ENCODE measurements at places on chromosomes 6 and 20.

- DNase-seq, result no peak
These were observed 34.6 kb upstream of the CALHM6 start for GRCh38 chr6:116426551-116426950.

DNA sequence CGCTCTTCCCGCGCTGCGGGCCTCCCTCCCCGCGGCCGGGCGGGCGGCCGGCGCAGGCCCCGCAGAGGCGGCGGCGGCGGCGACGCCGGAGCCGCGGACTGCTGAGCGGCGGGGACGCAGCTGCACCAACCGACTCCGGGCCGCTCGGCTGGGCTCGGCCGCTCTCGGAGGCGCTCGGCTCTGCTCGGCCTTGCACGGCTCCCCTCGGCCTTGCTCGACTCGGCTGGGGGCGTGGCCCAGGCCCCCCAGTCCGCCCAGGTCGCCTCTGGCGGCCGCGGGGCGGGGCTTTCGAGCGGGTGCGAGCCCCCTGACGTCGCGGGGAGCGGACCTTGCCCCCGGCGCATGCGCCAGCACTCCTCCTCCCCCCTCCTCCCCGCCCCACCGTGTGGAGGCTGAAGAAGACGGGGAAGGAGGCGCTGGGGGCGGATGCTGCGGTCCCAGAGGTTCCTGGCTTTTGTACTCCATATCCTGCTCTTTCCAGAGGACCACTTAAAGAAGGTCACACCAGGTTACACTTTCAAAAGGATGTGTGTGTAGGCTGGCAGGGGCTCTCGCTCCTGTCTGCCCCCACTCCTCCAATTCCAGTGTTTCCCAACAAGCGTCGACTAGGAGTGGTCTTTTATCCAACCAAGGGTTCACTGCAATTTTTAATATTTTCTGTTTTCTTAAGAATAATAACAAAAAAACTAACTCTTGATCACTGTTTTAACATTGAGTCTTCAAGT lies at the start of gene ZHX3:
ZHX3 (minus strand) TSS at position 186 of the 725 bp plus-strand sequence. CDS start 112,815 bp downstream, outside the sequence.
- peak; percentile 97 for DNase-seq

DNA sequence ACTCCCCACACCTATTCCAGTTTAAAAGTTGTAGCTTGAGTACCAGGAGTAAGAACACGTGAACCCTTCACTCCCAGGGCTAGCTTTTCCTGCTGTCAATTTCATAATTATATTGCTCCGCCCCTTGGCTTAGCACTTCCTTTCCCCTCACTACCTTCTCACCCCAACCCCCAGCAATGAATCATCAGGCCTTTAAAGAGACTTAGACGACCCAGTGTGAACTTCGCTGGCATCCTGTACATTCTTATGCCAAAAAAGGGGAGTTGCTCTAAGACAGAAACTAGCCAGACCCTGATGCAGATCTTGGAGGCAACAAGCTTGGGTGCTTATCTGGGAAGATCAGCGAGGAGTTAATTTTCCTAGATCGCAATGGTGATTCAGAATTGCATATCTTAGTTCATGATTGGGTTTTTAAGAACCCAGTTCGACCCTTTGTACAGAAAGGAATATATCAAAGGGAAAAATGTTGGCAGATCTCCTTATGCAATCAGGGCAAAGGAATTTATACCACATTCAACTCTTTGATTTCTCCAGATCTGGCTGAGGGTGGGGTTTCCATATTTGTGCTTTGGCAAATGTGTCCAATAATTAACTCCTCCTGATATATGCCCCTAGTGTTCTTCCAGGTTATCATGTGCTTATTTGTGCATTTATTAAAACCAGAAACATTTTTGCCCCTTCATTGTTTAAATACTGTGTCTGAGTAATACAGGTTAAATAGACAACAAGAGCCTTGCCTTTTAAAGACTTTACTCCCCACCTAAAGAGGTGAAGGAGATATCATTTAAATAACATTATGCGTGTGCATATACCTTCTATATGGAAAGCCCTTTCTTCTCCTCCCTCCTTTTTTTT lies 8.1 kb upstream of the ATXN1 start:
- no peak for DNase-seq

DNA sequence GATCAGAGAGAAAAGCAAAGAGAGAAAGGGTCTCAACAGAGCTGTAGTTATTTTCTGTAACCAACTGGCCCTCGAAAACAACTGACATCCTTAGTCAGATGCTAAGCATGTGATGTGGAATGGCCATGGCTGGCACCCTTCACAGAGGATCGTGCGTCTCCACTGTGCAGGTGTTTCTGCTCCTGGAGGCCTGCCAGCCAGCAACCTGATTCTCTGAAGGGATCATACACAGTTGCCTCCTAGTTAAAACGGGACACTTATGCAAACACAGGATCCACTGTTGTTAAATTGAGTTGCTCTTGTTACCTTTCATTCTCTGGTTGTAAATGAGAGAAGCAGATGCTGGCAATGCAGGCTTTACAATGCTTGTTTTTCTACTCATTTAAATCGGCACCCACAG lies 148.5 kb downstream of the HDGFL1 start:
- no peak for DNase-seq

DNA sequence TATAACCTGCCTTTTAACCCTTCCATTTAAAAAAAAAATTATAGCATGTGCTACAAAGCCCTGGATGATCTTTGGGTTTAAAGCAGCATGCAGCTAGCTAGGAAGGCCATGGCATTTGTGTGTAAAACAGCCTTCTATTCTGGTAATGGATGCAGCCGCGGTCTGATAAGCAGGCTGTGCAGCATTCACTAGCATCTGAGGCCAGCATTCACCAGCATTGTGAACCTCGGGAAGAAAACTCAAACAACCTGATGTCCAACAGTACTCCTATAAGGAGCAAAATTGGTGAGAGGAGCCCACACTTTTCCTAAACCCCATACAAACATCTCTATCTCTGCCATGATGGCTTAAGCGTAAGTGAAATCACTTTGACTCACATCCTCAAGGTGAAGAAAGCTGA lies 265.5 kb downstream of the PTPRT start:
- DNase-seq, result no peak

- DNase-seq, result no peak
These were observed 99.3 kb upstream of the MRPS10 start for GRCh38 chr6:42316981-42317380.

- no peak for DNase-seq
These were observed 425.6 kb downstream of the PLCB1 start for GRCh38 chr20:8557711-8558110.

DNA sequence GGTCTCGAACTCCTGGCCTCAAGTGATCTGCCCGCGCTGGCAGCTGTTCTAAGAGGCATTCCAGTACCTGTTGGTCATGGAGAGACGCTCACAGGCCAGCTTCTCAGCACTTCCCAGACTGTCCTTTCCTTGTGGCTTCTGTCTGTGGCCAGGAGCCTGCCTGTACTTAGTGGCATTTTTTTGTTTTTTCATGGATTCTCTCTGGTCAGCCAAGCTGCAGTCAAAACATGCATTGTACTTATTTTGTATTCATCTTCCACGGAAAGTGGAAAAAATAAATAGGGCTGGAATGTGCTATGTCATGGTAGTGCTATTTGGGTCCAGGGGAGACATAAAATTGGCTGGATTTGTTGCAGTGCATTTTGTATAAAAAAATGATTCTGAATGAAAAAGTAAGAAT lies 29.1 kb downstream of the ZDHHC14 start:
- DNase-seq, result no peak

GRCh38 chr6:108877046-108877751 lies 29.0 kb downstream of the ARMC2 start:
- no peak for DNase-seq

GRCh38 chr6:127737009-127737486 lies 160.1 kb downstream of the C6orf58 start:
- DNase-seq, result peak; percentile 40

GRCh38 chr20:23090878-23091277 lies 4.8 kb upstream of the CD93 start:
- DNase-seq, result no peak

GRCh38 chr6:143549221-143549948 lies 37.9 kb upstream of the FUCA2 start:
- no peak for DNase-seq

- DNase-seq, result no peak
These were observed 90.9 kb downstream of the DLGAP4 start for GRCh38 chr20:36396847-36397630.

- no peak for DNase-seq
These were observed 535 bp downstream of the EXOC2 start for GRCh38 chr6:692356-692851.

- no peak for DNase-seq
These were observed 139.9 kb downstream of the BFSP1 start for GRCh38 chr20:17391127-17391771.

- DNase-seq, result peak; percentile 6
These were observed 787 bp upstream of the CARMIL1 start for GRCh38 chr6:25278261-25278913.

DNA sequence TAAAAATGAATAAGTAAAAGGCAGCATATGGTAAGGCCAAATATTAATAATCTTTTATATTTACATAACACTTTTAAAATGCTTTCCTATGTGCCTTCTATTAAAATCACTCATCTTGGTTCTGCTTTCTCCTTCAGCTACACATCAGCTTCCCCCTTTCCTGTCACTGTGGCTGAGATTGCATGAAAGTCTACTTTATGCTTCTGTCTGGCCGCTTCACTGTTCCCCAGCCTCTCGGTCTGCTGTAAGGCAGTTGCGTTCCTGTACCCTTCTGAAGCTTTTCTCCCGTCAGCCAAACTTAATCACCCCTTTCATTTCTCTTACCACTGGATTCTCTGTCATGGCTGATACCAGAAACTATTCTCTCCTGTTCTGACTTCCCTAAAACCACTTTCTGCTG lies 34.6 kb downstream of the SOX4 start:
- no peak for DNase-seq

- DNase-seq, result no peak
These were observed 95.5 kb upstream of the MYL9 start for GRCh38 chr20:36445847-36446246.

- DNase-seq, result no peak
These were observed 19.8 kb downstream of the GMPR start for GRCh38 chr6:16257999-16258708.

DNA sequence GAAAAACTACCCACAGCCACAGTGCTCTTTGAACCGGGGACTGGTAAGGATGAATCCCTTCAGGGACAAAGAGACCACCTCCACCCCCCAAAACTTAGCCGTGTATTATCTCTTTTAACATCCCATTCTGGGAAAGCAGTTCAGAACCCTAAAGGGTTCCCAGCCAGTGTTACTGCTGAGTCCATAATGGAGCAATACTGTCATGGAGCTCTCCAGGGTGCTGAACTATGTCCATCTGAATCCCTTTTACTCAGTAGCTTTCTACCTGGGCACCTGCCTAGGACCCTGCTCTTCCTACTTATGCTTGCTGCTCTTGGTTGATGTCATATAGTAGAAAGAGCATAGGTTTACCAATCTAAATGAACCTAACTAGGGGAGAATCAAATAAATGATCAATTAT lies 22.3 kb upstream of the SAYSD1 start:
- DNase-seq, result peak; percentile 35

- no peak for DNase-seq
These were observed 169.1 kb upstream of the CDYL start for GRCh38 chr6:4606821-4607704.

DNA sequence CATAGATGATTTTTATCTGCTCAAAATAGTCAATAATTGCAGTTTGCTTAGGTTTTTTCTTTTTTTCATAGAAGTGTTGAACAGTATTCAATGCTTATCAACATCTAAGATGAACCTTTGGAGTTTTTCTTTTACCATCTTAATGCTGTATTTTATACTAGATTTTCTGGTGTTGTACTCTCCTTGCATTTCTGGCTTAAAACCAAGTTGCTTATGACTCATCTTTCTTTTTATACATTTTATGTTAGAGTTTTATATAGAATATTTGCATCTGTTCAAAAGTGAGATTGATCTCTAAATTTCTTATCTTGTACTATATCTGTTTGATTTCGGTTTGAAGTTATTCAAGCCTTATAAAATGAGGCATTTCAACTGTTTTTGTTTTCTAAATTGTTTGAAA lies 232.5 kb downstream of the RFPL4B start:
- no peak for DNase-seq

DNA sequence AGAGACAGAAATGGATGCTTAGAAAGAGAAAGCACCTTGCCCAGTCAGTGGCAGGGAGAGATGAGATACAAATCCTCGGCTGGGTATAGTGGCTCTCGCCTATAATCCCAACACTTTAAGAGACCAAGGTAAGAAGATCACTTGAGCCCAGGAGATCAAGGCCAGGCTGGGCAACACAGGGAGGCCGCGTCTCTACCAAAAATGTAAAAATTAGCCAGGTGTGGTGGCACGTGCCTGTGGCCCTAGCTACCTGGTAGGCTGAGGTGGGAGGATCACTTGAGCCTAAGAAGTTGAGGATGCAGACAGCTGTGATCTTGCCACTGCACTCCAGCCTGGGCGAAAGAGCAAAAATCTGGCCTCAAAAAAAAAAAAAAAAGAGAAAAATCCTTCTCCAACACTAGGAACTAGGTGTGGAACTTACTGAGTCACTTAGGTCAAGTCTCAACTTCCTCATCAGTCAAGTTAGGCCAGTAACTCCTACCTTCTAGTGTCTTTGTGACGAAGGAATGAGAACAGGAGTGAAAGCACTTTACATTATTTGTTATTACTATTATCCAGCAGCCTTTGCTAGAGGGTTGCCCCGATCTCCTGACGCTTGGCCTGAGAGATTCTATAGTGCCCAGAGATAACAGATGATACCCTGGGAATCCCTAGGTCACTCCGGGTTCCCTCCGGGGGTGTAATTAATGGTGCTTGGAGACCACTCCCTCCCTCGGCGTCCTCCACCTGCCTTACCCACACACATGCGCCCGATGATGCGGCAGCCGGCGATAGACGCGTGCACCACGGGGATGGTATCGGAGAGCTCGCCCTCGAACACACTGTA lies 918 bp downstream of the EIF6 start:
- no peak for DNase-seq

GRCh38 chr6:115817161-115817560 lies 243.5 kb downstream of the FRK start:
- DNase-seq, result no peak

DNA sequence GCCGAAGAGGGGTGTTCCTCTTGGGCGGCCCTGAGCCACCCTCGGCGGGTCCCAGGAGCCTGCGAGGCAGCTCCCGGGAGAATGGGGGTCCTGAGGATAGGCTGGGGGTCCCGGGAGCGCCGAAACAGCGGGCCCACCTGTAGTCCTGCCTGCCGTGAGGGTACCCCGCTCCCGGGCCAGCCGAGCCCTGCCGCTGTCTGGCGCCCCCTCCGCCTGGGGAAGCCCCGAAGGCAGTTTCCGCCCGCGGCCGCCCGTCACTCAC lies 280 bp downstream of the SPATA2 start:
- DNase-seq, result no peak

DNA sequence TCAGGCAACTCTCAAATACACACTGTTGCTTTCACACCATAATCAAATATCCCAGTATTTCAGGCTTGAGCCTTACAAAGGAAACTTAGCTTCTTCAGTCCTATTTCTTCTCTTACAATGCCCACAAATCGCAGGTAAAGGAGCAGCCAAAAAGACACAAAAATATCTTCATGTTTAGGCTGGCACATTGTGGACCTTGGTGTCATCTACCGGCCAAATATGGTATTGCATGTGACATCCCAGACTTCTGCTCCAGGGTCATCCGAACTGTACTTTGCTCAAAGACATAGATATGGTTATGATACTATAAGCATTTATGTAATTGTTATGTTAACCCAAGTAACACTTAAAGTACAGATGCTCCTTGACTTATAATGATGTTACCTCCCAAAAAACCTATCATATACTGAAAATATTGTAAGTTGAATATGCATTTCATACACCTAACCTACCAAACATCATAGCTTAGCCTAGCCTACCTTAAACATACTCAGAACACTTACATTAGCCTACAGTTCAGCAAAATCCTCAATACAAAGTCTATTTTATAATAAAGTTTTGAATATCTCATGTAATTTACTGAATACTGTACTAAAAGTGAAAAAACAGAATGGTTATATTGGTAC lies 4.6 kb downstream of the OR2H2 start:
- peak; percentile 22 for DNase-seq
